ENCODE measurements at places on chromosomes 16 and 17.

DNA sequence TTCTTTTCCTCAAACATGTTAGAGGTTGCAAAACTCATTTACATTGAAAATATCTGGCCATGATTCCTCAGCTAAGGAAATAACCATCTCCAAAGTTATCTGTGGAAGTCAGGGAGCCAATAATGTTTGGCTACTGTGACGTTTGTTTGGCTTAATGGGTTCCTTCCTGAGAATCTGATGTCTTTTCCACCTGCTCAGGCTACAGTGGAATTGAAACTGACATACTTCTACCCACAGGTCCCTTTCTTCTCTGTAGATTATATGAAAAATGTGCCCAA is 221.1 kb upstream of the XYLT1 start:
- no peak for DNase-seq

- peak; percentile 50 for DNase-seq
These were observed 25.0 kb downstream of the TEX14 start for GRCh38 chr17:58666858-58667267.

DNA sequence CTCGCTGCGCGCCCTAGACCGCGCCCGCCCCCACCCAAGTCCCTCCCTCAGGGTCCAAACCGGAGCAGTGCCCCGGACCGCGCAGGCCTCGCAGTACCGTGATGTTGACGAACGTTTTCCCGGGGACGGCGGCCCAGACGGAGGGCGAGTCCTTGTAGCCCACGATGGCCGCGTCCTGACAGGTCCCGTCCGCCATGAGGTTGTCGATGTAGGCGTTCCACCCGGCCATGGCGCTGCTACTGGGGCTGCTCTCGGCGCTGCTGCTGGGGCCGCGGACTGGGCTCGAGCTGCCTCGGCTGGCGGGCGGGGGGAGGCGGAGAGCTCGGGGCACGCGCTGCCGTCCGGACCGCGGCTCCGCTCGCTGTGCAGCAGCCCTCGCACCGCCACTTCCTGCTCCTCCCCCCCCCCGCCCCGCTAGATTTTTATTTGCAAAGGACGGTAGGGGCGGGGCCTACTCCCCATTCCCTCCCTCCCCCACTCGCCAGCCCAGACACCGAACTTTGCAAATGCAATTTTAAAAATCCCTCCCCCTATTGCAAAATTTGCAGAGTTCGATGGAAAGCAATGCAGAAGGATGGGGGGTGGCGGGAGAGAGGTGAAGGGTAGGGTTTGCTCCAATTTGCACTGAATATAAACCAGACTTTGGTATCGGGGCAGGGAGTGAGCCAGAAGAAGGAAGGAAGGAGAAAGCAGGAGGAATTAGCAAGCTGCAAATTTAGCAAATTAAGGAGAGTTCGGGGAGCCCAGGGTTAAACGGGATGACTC is at the start of gene PFN1:
PFN1 (minus strand) TSS at position 365 of the 765 bp plus-strand sequence; CDS start at position 229, 136 bp downstream.
- peak; percentile 95 for DNase-seq

GRCh38 chr17:68399638-68400403 is 57.5 kb downstream of the WIPI1 start:
- peak; percentile 57 for DNase-seq

DNA sequence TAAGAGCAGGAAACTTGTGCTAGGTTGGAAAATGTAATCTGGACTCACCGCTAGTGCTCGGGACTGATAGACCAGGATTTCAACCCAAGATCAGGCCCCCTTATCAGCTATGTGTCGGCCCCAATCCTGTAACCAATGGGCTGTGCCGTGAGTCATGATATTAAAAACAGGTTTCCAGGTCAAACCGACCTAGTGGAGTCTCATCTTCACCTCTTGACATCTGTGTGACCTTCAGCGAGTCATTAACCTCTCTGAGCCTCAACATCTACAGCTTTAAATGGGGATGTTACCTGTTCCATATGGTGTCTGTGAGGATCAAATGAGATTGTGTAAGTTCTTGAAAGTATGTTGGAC is 512 bp downstream of the PMM2 start:
- DNase-seq: peak; percentile 17

DNA sequence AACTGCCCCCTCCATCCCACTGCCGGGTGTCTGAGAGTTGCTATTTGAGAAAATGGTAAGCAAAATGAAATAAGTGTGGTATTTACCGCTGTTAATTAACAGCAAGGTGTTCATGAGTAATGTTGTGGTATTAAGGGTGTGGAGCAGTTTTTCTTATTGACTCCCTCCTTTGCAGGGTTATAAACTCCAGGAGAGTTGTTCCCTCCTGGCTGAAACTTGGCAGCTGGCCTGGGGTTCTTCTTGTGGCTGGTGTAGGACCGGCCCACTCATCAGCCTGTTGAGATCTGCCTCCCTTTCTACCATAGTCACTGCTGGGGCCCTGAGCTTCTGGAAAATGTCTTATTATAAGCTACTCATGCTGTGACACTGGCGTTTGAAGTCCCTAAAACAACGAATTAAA is 128.6 kb downstream of the SOX9 start:
- no peak for DNase-seq

- peak; percentile 73 for DNase-seq
These were observed 2.0 kb upstream of the YPEL2 start for GRCh38 chr17:59329176-59330052.

DNA sequence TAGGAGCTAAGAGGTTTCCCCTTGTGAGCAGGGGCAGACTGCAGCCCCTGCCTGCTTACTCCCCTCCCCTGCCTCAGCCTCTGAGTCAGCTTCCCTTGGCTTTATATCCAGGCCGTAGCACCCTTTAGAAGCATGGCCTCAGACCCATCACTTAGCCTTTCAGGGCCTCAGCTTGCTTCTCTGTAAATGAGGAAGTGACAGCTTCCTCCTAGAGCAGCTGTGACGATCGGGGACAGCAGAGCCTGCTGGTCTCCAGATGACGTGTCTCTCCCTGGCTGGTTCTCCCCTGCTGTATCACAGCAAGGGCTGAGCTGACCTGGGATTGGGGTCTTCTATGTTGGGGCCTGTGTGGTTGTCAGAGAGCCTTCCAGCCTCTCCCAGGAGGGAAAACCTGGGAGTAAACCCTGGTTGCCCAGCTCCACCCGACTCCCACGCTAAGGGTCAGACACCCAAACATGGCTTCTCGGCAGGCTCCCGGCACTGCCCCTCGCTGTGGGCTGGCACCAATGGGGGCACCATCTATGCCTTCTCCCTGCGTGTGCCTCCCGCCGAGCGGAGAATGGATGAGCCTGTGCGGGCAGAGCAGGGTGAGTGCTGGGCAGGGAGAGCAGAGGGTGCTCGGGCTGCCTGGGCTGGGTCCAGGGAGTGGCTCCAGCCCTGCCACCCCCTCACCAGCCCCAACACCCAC is 16.3 kb upstream of the MYO15B start:
- no peak for DNase-seq

DNA sequence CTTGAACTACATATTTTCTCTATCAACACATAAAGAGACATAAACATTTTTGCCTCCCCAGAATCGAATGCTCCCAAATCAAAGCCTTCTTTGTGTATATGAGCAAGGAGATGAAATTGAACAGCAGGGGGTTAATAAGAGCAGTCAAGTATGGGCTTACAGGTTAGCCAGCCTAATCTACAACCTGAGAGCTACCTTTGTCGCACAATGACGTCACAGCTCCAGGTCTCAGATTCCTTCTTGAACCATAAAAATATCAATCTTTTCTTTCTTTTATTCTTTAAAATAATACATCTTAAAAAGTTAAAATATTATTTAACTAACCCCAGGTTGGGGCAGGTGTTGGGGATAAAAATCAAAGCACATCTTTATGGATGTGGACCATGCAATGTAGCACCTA is 482.9 kb upstream of the CDH11 start:
- no peak for DNase-seq

DNA sequence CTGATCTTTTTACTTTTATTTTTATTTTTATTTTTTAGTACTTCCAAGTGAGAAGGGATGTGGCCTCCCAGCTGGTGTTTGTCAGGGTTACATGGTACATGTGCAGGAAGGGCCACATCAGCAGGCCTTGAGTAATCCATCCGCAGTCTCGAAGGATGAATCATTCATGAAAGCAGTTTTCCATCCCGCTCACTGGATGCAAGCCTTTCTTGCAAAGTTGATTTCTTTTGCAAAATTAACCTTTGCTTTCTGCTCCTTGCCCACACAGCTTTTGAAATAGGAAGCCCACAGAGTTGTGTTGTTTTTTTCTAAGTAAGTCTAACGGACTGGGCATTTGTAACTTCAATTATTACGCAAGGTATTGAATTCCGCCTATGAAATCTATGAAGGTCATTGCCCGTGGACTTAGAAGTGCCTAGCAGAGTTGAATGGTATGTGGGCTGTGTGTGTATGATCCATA is 157.4 kb downstream of the PRKCA start:
- DNase-seq: peak; percentile 32

DNA sequence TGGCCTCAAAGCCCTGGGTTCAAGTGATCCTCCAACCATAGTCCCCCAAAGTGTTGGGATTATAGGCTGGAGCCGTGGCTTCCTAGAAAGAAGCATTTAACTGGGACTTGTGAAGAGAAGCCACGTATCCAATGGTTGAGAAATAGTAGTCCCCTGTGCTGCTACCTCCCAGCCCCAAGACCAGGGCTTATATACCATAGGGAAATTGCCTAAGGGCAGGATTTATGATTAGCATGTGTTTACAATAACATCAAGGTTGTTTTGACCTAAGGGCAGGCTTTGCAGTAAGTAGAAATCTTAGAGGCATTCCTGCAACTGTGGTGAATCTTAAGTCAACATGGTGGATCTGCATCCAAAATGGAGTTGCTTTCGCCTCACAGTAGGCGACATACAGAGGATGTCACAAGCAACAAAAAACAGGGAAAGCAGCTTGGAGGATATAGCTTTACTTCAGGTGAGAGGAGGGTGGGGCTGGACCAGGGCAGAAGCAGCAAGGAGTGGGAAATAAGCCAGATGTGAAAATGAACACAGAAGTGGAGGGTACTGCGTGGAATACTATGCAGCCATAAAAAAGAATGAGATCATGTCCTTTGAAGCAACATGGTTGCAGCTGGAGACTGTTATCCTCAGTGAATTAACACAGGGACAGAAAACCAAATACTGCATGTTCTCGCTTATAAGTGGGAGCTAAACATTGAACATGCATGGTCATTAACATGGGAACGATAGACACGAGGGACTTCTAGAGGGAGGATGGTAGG is 18.7 kb upstream of the NSMCE1 start:
- no peak for DNase-seq

- DNase-seq: no peak
These were observed 66.1 kb downstream of the MYO18A start for GRCh38 chr17:29114141-29114540.

GRCh38 chr16:81647527-81647926 is 131.6 kb upstream of the PLCG2 start:
- DNase-seq: no peak

- DNase-seq: no peak
These were observed 232.3 kb downstream of the KATNIP start for GRCh38 chr16:27781981-27782880.

- no peak for DNase-seq
These were observed 18.2 kb downstream of the GALNS start for GRCh38 chr16:88838566-88838965.

DNA sequence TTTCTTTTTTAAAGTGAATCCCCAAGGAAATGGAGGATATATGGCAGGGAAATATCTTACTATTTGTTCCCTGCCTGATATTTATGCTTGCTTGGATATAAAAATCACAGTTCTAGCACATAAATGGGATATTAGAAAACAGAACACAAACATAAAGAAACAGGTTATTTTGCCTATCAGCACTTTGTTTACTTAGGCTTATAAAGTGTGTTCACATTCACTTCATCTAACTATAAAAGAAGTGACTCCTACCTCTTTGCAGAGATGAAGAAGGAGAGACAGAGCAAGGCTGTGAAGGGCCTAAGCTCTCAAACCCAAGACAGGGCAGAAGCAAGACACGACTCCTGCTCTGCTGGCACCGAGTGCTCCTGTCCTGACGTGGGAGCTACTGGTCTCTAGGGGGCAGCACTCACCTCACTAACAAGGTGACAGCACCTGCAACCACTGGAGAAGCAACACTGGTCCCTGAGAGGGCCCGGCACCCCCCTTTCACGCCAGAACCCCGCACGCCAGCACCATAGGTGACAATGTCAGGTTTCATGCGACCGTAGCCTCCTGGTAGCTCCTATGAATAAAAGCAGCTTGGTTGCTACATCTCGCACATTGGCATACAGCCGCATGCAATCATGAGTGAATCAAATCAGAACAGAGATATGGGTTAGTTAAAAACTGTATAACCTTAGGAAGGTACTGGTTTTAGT is 32.0 kb downstream of the MBTPS1 start:
- peak; percentile 81 for DNase-seq

- DNase-seq: no peak
These were observed 10.8 kb upstream of the G6PC1 start for GRCh38 chr17:42889809-42890208.

DNA sequence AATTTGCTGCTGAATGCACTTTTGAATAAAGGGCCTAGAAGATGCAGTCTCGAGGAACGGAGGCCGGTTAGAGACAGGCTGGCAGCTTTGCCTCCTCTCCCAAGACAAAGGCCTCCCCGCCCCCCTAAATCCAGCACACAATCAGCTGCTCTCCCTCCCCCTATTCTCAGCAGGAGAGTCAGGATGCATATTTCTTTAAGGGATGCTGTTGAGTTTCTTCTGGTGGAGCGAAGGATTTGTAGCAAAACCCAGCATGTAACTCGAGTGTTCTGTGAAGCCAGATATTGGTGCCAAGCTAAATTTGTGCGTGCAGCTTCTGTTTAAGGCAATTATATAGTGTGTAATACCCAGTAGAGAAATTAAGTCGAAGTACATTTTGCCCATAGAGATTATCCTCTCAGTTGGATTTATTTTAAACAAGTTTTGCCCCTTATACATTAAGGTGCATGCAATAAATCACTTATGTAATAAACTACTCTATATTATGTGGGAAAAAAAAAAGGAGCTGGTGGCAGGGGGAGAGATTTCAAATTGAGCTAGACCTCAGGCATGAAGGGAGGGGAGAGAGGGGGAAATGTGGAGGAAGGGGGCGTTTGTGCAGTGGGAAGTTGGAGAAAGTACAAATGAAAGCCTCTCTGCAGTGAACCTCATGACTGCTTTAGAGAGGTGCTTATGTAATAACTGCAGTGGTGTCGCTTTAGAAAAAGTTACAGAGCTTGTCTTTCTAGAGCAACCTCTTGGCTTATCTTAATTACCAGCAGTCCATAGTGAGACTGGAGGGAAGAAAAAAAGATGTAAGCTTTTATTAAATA is 599.2 kb downstream of the MAF start:
- DNase-seq: no peak

DNA sequence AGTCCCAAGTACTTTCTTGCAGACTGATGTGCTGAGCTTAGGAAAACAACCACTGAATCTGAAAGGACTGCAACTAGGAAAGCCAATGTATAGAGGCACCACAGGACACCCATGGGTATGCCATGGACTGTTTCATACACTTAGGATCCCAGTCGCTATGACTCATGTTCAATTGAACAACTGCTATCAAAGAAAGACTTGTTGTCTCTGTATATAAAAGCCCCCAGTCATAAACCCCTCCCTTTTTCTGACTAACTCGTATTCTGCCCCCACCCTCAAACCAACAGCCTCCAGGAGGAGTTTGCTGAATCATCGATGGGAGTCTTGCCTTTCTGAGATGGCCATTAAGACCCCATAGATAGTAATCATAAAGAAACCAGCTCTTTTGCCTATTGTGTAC is 205.4 kb downstream of the ANKFN1 start:
- DNase-seq: no peak

GRCh38 chr17:30831257-30831656 is 509 bp upstream of the ATAD5 start:
- no peak for DNase-seq

- no peak for DNase-seq
These were observed 63.6 kb upstream of the KIFC3 start for GRCh38 chr16:57865746-57866528.

GRCh38 chr17:18203308-18203707 is 19.7 kb downstream of the ALKBH5 start:
- DNase-seq: no peak
